ENCODE measurements at places on chromosomes 12 and 14.

DNA sequence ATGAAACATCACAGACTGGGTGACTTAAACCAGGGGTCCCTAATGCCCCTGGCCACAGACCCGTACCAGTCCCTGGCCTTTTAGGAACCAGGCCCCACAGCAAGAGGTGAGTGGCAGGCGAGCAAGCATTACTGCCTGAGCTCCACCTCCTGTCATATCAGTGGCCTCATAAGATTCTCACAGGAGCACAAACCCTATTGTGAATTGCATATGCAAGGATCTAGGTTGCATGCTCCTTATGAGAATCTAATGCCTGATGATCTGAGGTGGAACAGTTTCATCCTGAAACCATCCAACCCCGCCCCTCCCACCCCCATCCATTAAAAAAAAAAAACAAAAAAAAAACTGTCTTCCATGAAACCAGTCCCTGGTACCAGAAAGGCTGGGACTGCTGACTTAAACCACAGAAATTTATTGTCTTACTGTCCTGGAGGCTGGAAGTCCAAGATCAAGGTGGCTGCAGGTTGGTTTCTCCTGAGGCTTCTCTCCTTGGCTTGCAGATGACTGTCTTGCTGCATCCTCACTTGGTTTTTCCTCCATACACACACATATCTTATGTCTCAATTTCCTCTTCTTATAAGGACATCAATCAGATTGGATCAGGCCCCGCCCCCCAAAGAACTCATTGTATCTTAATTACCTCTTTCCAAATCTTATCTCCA lies 235.9 kb downstream of the CHST11 start:
- DNase-seq = no peak

- no peak for DNase-seq
Measured at GRCh38 chr14:76654573-76655108, 106.6 kb upstream of the VASH1 start.

DNA sequence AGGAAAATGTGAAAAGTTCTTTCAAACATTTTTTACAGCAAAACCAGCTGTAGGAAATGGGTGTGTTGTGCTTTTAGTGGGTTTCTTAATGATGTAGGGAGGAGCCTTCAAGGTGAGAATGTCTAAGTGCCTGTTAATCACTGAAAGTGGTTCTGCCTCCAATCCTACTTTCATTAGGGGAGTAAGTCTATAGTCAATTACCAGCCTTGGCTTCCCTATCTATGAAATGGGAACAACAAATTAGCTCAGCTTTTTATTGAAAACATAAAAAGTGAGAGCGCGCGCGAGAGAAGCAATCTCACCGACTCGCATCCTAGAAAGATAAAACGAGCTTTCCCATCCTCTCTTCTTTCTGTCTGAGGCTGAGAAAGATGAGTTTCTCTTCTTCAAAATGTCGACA lies 140.0 kb upstream of the LHX5 start:
- no peak for DNase-seq

- no peak for DNase-seq
Measured at GRCh38 chr12:105756961-105757360, 381.8 kb downstream of the NUAK1 start.

GRCh38 chr14:59236195-59236594 lies 47.7 kb downstream of the DAAM1 start:
- no peak for DNase-seq

DNA sequence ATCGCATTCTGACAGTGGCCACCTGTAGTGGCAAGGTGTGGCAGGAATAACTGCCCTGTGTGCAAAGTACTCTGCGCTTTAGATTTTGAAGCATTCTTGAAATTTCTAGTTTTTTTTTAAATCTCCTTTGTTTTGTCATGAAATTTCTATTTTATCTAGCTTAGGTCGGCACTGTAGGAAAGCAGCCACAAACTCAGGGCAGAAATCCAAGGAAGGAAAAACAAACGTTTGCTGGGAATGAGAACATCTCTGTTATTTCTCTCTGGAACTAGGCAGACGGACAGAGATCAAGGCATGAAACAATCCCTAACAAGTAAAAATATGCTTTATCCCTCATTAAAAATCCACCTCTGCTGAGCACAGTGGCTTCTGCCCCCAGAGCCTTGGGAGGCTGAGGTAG lies 1.3 kb upstream of the NR2C1 start:
- no peak for DNase-seq

- no peak for DNase-seq
Measured at GRCh38 chr12:121872546-121873215, 14.0 kb upstream of the HPD start.

- DNase-seq = no peak
Measured at GRCh38 chr12:128783129-128783574, 40.6 kb downstream of the SLC15A4 start.

All from stimulated activated CD8-positive, alpha-beta memory T cell treated with anti-CD3 and anti-CD28 coated beads, Interleukin-4, amount 100 ng/mL, for 24 hours (primary cell).